ENCODE measurements at places on chromosomes 13 and 19.

- H3K27ac ChIP-seq, result no peak overlapping the region
- no peaks in the 10 kb centered on the region for H3K27me3 ChIP-seq
- peaks cover 4% of the 10 kb centered on the region for H3K4me1 ChIP-seq
- DNase-seq, result no peak
These were observed 46.7 kb downstream of the ZNF846 start for GRCh38 chr19:9721861-9722260.

GRCh38 chr19:21496876-21497275 lies 8.5 kb upstream of the ZNF429 start:
- no peaks in the 10 kb centered on the region for H3K36me3 ChIP-seq
- H3K4me1 ChIP-seq, result no peaks in the 10 kb centered on the region
- no peak for DNase-seq
- no peak overlapping the region for H3K4me3 ChIP-seq
- no peak overlapping the region for H3K27ac ChIP-seq

DNA sequence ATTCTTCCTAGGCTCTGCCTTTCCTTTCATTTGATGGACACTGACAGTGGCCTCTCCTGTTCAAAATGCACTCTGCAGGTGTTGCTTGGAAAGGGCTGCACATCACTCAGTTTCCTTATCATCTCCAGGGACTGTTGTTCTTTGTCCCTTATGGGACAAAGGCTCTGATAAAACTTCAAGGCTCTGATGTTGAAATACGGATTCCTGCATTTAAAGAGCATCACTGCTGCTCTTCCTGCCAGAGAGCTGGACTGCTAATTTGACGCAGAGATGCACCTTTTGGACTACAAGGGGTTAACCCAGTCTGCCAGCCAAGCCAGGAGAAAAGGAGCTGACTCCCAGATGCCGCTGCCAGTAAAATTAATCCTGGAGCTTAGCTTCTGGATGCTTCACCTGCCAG lies 952.1 kb downstream of the DIAPH3 start:
- no peaks in the 10 kb centered on the region for H3K36me3 ChIP-seq
- H3K4me3 ChIP-seq, result no peak overlapping the region
- no peaks in the 10 kb centered on the region for H3K4me1 ChIP-seq

- H3K36me3 ChIP-seq, result no peaks in the 10 kb centered on the region
- H3K27ac ChIP-seq, result no peak overlapping the region
- no peaks in the 10 kb centered on the region for H3K27me3 ChIP-seq
- DNase-seq, result no peak
These were observed 412.0 kb downstream of the SLITRK1 start for GRCh38 chr13:83470133-83470797.

DNA sequence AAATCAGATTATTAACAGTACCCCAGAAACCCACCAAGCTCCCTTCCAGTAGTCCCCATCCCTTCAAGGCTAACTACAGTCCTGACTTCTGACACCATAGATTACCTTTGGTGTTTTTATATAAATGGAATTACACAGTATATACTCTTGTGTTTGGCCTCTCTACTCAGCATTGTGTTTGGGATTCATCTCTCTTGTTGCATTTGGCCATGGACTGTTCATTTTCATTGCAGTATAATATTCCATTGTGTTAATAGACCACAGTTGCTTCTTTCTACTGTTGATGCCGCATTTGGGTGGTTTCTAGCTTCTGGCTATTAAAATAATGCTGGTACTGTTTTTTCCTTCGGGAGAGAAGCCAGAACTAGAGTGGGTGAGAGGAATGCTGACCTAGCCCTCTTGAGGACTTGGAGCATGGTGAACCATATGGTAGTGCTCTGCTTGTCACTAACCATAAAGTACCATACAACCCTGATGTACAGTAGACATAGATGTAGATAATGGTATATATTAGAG lies 18.9 kb upstream of the GARRE1 start:
- H3K4me3 ChIP-seq, result no peak overlapping the region
- H3K4me1 ChIP-seq, result no peaks in the 10 kb centered on the region
- H3K27me3 ChIP-seq, result no peaks in the 10 kb centered on the region
- H3K36me3 ChIP-seq, result no peaks in the 10 kb centered on the region
- no peak overlapping the region for H3K27ac ChIP-seq

DNA sequence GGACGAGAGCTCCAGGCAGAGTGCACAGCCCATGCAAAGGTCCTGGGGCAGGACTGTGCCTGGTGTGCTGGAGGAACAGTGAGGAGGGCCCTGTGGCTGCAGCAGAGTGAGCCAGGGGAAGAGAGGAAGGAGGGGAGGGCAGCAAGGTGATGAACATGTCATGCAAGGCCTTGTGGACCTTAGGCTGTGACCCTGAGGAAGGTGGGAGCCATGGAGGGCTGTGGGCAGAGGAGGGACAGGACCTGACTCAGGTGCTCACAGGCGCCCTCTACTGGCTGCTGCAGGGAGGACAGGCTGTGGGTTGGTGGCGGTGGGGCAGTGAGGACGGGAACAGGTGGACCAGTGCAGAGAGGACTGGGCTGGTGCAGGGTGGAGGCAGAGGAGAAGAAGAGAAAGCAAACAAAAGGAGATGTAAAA lies 170.3 kb downstream of the PTPRS start:
- no peaks in the 10 kb centered on the region for H3K27me3 ChIP-seq
- no peak for DNase-seq
- H3K4me1 ChIP-seq, result no peaks in the 10 kb centered on the region
- no peak overlapping the region for H3K4me3 ChIP-seq
- no peak overlapping the region for H3K27ac ChIP-seq

DNA sequence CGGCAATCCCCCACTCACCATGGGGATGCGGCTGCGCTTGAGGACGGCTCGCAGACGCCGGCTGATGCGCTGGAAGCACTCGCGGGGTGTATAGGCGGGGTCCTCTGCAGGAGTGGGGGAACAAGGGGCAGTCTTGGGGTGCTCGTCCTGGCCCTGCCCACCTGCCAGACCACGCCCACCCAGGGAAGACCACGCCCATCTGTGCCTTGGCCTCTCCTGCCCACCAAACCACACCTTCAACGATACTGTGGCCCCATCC lies 6.7 kb downstream of the RNU6-9 start:
- no peaks in the 10 kb centered on the region for H3K27me3 ChIP-seq
- H3K36me3 ChIP-seq, result no peaks in the 10 kb centered on the region
- DNase-seq, result no peak
- no peaks in the 10 kb centered on the region for H3K4me1 ChIP-seq

- DNase-seq, result no peak
- no peak overlapping the region for H3K27ac ChIP-seq
- H3K36me3 ChIP-seq, result no peaks in the 10 kb centered on the region
- H3K4me3 ChIP-seq, result no peak overlapping the region
- peaks cover 46% of the 10 kb centered on the region for H3K4me1 ChIP-seq
These were observed 73.5 kb downstream of the CAB39L start for GRCh38 chr13:49370371-49370770.

GRCh38 chr19:2294687-2295335 lies 12.8 kb upstream of the PEAK3 start:
- no peak overlapping the region for H3K27ac ChIP-seq
- peaks cover 4% of the 10 kb centered on the region for H3K4me1 ChIP-seq
- DNase-seq, result no peak
- H3K4me3 ChIP-seq, result no peak overlapping the region
- no peaks in the 10 kb centered on the region for H3K36me3 ChIP-seq

DNA sequence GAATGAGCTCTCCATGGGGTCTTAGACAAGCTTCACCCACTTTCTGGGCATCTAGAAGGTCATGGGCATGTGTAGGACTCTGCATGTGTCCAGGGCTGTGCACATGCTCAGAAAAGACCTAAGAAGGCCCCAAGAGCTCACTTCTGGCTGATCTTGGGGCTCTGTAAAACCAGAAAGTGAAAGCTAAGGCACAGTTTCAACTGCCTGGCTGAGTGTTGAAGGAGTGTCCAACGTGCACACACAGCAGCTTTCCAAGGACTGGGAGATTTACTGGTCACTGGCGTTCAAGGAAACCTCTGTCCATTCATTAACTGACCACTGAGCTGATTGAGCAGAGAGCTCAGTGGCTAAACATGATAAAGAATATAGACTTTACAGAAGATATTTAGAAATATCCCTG lies 137.9 kb downstream of the KATNAL1 start:
- H3K4me3 ChIP-seq, result no peak overlapping the region
- peaks cover under 1% of the 10 kb centered on the region for H3K4me1 ChIP-seq
- H3K27me3 ChIP-seq, result no peaks in the 10 kb centered on the region
- H3K36me3 ChIP-seq, result no peaks in the 10 kb centered on the region
- no peak overlapping the region for H3K27ac ChIP-seq

DNA sequence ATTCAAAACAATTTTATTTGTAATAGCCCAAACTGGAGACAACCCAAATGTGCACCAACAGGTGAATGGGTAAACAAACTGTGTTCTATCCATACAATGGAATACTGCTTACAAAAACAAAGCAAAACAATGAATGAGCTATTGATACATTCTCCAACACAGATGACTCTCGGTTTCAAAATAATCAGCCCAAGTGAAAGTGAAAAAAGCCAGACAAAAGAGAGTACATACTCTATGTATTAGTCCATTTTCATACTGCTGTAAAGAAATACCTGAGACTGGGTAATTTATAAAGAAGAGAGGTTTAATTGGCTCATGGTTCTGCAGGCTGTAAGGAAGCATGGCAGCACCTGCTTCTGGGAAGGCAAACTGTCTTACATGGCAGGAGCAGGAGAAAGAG lies 65.2 kb upstream of the LRCH1 start:
- H3K4me1 ChIP-seq, result peaks cover 3% of the 10 kb centered on the region
- H3K36me3 ChIP-seq, result no peaks in the 10 kb centered on the region
- DNase-seq, result no peak
- no peaks in the 10 kb centered on the region for H3K27me3 ChIP-seq

- no peak overlapping the region for H3K27ac ChIP-seq
- H3K36me3 ChIP-seq, result no peaks in the 10 kb centered on the region
- no peak for DNase-seq
- no peak overlapping the region for H3K4me3 ChIP-seq
- peaks cover 5% of the 10 kb centered on the region for H3K27me3 ChIP-seq
These were observed 52.5 kb downstream of the FLT3 start for GRCh38 chr13:28047757-28048388.

DNA sequence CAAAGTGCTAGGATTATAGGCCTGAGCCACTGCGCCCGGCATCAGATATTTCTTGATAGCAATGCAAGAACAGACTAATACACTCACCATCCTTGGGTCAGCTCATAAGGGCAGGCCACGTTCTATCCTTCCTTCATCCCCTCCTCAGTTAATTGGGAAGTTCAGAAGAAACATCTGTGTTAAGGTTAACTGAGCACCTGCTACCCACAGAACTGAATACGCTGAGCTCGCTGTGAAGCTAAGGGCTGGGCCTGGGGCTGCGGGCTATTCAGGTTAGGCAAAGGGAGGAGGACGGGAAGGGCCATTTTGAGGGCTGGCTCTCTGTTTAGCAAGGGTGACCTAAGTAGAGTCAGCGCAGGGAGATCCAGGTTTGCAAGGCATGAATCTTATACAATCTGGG lies 43.0 kb upstream of the UQCRFS1 start:
- H3K27me3 ChIP-seq, result no peaks in the 10 kb centered on the region
- H3K27ac ChIP-seq, result no peak overlapping the region
- H3K4me3 ChIP-seq, result no peak overlapping the region
- no peaks in the 10 kb centered on the region for H3K36me3 ChIP-seq

- no peaks in the 10 kb centered on the region for H3K27me3 ChIP-seq
- peaks cover 5% of the 10 kb centered on the region for H3K36me3 ChIP-seq
- no peak overlapping the region for H3K27ac ChIP-seq
- H3K4me3 ChIP-seq, result no peak overlapping the region
- no peak for DNase-seq
- no peaks in the 10 kb centered on the region for H3K4me1 ChIP-seq
These were observed 36.7 kb upstream of the SOHLH2 start for GRCh38 chr13:36251017-36251416.

DNA sequence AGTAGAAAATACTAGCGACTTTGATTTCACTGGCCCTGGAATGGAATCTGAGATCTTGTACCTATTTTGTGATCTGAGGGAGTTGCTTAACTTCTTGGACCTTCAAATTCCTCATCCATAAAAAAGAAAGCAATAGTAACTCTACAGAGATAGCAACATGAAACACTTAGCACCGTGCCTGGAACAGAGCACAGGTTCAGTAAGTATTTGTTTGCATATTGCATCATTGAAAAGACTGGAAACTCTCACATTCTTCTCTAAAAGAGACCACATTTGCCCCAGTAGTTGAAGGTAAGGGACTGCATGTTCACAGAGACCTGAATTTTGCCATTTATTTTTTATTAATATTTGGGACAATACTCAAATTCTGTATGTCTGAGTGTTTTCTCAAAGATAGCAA lies 358.1 kb downstream of the COG6 start:
- no peak for DNase-seq
- H3K36me3 ChIP-seq, result no peaks in the 10 kb centered on the region
- no peak overlapping the region for H3K27ac ChIP-seq
- H3K4me3 ChIP-seq, result no peak overlapping the region
- H3K4me1 ChIP-seq, result no peaks in the 10 kb centered on the region

GRCh38 chr19:18291590-18292461 lies 10.4 kb upstream of the JUND start:
- DNase-seq, result peak; percentile 93
- H3K4me1 ChIP-seq, result peaks cover 15% of the 10 kb centered on the region
- H3K36me3 ChIP-seq, result no peaks in the 10 kb centered on the region
- H3K27ac ChIP-seq, result peak overlapping the region; percentile 94

- DNase-seq, result no peak
- no peaks in the 10 kb centered on the region for H3K36me3 ChIP-seq
- no peak overlapping the region for H3K4me3 ChIP-seq
- peaks cover 13% of the 10 kb centered on the region for H3K4me1 ChIP-seq
- H3K27ac ChIP-seq, result no peak overlapping the region
These were observed 167.3 kb downstream of the FLT1 start for GRCh38 chr13:28327373-28328270.

GRCh38 chr13:33798023-33798422 lies 19.9 kb upstream of the RFC3 start:
- no peak overlapping the region for H3K27ac ChIP-seq
- no peaks in the 10 kb centered on the region for H3K4me1 ChIP-seq
- H3K27me3 ChIP-seq, result no peaks in the 10 kb centered on the region

- H3K4me3 ChIP-seq, result no peak overlapping the region
These were observed 40.2 kb downstream of the CILP2 start for GRCh38 chr19:19578252-19578651.

GRCh38 chr19:16168465-16169081 lies 4.8 kb downstream of the CIB3 start:
- H3K4me3 ChIP-seq, result no peak overlapping the region
- DNase-seq, result peak; percentile 53
- H3K4me1 ChIP-seq, result no peaks in the 10 kb centered on the region
- no peaks in the 10 kb centered on the region for H3K36me3 ChIP-seq

DNA sequence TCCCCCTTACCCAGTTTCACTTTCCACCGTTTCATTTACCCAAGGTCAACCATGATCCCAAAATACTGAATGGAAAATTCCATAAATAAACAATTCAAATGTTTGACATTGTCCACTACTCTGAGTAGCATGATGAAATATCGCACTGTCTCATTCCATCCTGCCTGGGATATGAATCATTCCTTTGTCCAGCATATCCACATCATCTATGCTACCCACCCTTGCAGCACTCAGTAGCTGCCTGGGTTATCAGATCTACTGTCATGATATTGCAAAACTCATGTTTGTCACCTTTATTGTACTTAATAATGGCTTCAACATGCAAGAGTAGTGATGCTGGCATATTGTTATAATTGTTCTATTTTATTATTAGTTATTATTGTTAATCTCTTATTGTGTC lies 263.9 kb upstream of the NBEA start:
- no peak overlapping the region for H3K4me3 ChIP-seq
- H3K36me3 ChIP-seq, result no peaks in the 10 kb centered on the region
- no peak for DNase-seq
- H3K27ac ChIP-seq, result no peak overlapping the region
- no peaks in the 10 kb centered on the region for H3K4me1 ChIP-seq
